ENCODE measurements at places on chromosomes 11 and 22.

GRCh38 chr11:96179905-96180304 is 163.1 kb downstream of the MAML2 start:
- no peak for DNase-seq

DNA sequence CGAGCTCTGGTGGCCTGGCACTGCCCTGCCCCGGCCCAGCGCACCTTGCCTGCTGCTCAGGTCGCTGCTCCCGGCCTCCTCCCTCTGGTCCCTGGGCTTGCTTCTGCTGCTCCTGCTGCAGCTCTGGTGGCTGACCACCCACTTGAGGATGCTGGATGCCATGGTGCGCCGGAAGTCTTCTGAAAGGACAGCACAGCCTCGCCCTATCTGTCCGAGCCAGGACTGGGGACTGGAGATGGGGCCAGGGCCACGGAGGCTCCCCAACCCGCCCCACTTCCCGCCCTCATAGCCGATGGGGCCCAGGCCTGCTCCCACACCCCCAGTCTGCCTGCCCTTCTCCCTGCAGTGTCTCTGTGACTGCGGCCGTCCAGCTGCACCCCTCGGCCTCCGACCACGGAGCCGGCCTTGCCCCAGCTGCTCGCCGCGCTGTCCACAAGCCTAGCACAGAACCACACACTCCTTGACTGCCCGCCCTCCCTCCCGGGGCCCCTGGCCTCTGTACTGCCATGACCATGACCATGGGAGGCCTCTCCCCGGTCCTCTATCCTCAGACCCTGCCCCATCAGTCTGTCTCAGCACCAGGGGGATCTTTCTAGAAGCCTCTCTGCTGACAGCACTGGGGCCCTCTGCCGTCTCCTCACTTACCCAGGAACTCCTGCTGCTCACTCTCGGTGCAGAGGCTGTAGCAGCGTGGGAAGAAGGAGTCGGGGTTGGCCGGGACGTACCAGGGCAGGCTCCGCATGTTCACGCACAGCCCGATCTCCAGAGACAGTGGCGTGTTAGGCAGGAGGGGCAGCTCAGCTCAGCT is 12.7 kb downstream of the TTLL8 start:
- no peak for DNase-seq

GRCh38 chr11:3002351-3002861 is 10.3 kb upstream of the NAP1L4 start:
- no peak for DNase-seq

DNA sequence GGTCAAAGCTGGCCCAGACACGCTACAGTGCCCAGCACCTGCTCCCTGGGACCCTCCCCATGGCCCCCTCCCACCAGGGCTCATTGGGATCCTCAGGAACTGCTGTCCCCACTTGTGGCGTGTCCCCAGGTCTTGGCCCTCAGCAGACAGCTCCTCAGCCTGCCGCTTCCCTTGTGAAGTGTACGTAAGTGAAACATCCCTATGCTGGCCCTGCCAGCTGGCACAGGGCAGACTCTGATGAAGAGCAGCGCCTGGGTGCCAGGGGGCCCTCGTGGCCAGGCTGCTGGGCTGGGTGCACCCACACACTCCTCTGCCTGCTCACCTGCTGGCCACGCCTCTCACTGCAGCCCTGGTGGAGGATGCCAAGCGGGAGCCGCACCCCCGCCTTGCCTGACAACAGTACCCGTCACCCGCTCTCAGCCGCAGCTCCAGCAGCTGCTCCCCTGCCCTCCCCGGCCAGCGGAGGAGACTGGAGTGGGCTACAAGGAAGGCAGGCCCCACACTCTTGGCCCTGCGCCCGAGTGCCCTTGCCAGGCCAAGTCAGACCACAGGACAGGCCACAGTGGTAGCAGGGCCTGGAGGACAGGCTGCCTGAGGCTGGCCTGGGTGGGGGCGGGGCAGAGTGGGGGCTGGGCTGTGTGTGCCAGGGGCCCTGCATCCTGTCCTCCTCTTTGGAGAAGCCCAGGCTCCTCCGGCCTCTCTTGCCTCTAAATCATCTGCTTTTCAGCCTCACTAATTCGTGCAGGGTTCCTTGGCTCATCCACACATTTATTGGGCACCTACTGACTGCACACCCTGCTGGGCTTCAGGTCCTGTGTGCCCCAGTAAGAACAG is 39.5 kb downstream of the IGF2 start:
- peak; percentile 61 for DNase-seq

GRCh38 chr11:71962428-71963038 is 33.7 kb downstream of the RNF121 start:
- no peak for DNase-seq

DNA sequence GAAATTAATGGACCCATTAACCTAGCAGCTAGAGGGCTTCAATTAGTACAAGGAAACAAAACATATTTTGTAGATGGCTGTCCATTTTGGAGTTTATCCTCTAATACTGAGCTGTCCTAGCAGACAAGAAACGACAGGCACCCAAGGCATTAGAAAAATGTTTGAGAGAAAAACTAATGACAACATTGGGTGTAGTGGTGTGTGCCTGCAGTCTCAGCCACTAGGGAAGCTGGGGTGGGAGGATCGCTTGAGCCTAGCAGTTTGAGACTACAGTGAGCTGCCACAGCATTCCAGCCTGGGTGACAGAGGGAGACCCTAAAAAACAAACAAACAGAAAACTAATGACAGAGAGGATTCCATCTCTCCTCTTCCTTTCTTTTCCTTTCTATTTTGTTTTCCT is 1.5 kb downstream of the A4GALT start:
- no peak for DNase-seq
